Activated CD4-positive, alpha-beta T cell treated with anti-CD3 and anti-CD28 coated beads, Interleukin-2, amount 50 U/mL, for 4 hours (primary cell): ENCODE measurements at places on chromosomes 4 and X.

- no peak for DNase-seq
These were observed 21.8 kb downstream of the NKX3-2 start for GRCh38 chr4:13522282-13523104.

DNA sequence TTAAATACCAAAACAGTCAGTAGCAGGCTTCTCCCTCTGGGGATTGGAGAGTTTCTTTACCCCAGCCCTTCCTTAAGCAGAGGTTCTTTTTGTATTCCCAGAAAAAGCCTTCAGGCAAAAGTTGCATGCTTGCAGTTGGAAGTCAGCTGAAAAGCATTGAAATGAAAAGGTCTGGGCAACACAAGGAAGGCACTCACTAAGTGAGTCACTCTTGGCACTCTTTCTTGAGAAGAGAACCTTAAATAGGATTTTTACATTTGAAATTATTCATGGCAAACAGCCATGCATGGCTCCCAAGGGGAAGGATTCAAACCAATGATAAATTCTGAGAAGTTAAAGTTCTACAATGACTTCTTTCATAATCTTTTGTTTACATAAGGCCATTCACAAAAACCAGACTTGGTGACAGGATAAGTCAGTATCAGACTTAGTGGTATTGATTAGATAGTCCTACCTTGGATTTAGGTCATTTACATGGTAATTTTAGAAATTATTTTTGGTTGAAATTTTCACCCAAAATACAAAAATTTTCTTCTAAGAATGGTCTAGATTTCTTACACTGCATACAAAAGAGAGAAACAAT lies 2068.9 kb downstream of the PCDH7 start:
- no peak for DNase-seq

DNA sequence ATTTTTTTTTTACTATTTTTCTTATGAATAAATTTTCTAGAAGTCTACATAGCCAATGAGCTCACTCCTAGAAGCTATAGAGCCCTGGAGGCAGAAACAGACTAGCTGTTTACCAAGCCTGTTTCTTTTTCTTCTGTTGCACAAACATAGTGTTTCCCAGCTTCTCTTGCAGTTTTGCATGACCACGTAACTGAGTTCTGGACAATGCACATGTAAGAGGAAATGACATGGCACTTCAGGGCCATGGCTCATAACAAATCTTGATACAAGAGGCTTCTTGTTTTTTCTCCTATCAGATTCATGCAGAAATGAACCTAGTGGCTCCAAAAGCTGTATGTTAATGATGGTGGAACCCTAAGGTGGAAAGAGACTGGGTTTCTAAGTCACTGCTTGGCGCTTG lies 127.4 kb downstream of the ZNF330 start:
- no peak for DNase-seq

- no peak for DNase-seq
These were observed 105.2 kb downstream of the RTL5 start for GRCh38 chrX:72026341-72027023.
